ENCODE measurements at places on chromosomes 6 and 20.

DNA sequence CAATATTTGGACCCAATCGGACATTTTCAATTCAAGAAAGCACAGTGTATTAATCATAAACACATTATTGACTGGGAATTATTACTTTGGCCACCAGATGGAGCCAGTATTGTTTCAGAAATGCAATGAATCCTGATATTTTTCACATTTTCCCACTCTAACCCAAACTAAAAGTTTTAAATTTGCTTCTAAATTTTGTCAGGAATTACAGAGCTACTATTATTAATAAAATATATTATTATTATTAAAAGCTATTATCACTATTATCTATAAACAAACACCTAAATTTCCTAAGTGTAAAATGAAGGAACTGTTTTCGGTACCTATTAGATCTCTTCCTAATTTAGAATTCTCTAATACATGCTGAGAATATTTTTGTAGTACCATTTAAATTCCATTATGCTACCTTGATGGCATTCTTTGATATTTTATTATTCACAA is 245.3 kb downstream of the OGFRL1 start:
- no peak for DNase-seq

- no peak for DNase-seq
Observed at GRCh38 chr20:57843941-57844625, 134.3 kb upstream of the PMEPA1 start.

DNA sequence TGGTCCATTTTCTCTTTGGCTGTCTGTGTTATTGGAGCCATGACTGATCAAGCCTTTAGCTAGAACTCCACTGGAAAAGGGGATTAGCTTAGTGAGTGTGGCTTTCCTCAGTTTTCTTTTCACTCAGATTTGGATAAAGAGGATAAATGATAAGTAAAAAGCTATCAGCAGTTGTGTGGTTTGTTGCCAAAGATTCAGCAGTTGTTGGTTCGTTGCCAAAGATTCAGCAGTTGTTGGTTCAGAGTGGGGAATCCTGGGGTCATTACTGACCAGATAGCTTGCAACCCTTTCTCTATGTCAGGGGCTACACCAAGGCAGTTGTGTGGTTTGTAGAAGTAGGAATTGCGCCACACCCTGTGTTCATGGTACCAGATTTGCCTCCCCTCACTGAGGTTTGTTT is 107.7 kb upstream of the SCP2D1 start:
- DNase-seq, result no peak

DNA sequence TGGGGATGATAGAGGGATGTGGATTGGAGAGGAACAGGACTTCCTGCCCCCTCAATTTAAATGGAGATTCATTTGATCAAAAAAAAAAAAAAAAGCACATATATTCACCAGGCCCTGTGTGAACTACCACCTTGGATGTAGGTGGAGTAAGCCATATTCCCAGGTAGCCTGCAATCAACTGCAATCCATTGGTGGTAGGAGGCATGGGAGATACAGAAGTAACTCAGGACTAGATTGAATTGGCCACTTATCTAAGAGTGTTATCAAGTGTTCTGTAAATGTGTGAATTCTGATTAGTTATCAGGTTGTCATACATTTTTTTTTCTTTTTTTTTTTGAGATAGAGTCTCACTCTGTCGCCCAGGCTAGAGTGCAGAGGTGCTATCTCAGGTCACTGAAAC is 124.1 kb upstream of the ESR1 start:
- DNase-seq, result no peak

- no peak for DNase-seq
Observed at GRCh38 chr6:10237298-10238038, 177.4 kb downstream of the TFAP2A start.

DNA sequence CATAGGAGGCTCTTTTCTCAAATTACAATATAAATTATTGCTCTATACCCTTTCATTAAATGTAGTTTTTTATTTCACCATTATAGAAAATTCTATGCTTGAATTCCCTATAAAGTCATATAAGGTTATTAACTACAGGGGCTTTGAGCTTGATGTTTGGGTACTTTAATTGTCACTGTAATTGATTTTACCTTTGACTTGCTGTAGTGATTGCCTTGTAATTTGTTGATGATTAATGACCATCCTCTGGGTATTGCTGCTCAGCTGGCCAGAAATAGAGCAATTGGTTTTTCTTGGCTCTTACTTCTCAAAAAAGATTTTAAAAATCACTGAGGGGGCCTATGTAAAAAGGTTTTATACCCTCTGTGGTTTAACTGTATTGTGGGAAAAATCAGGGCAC is 1186.0 kb downstream of the KHDRBS2 start:
- no peak for DNase-seq

- DNase-seq, result no peak
Observed at GRCh38 chr20:44264287-44264686, 17.2 kb downstream of the GDAP1L1 start.

- DNase-seq, result no peak
Observed at GRCh38 chr20:49699200-49699992, 14.3 kb downstream of the B4GALT5 start.

DNA sequence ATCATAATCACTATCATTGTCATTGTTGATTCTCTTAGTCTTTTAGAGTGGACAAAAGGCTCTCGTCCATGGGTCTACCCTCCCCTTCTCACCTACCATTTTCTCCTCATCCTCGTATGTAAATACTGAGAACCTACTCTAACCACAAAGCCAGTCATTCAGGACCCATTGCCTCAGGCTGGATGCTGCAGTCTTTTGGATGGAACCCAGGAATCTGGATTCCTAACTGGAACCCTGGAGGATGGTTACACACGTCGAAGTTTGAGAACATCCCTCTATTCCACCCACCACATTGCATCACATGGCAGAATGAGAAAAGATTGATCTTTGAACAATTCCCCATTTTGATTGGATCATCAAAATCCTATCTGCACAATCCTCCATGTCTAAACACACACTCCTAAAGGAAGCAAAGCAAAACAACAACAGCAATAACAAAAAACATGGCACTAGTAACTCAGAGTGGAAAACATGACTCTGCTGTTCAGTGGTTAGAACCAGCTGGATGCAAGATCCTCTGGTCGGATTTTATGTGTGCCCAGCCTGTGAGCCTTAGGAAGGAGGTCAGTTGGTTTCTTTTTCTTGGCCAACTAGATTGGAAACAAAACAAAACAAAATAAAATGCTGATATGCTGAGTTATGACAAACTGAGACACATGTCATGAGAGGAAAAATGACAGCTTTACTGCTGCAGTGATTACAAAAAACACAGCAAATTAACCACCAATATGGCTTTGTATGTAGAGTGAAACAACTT is 38.0 kb downstream of the TSHZ2 start:
- no peak for DNase-seq

- DNase-seq, result no peak
Observed at GRCh38 chr6:815348-815738, 122.4 kb upstream of the EXOC2 start.
